A673 (cell line): ENCODE measurements at places on chromosomes 6 and 20.

GRCh38 chr20:36820928-36821327 is 47.4 kb upstream of the DSN1 start:
- no peak for DNase-seq

- DNase-seq: peak; percentile 79
Observed at GRCh38 chr6:35583893-35584688, 71.4 kb upstream of the TULP1 start.

GRCh38 chr6:114638341-114638740 is 295.5 kb upstream of the HS3ST5 start:
- DNase-seq: no peak

DNA sequence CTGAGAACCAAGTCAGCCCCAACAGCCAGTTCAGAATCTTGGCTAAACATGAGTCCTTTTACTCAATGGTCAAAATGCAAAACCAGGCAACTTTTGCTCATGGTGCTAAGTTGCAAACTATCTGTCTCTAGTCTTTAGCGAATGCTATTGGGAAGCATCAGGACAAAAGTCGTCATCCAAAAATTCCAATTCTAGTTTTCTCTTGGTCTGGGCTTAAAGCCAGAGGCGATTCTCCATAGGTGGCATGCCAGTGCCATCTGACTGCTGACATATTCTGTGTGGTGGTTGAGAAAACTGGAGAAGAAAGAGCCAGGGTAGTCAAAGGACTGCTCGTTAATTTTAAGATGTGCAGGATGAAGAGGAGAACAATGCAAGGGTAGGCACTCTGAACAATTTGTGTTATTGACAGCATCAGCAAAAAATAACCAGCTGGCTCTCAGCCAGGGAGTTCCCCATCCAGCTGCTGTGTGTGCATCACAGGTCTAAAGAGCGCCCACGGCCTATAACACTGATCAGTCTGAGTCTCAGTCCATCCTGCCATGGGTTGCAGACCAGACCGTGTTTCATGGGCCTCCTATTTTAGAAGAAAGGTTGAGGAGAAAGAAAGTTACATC is 313.6 kb downstream of the ALDH8A1 start:
- peak; percentile 34 for DNase-seq

- peak; percentile 61 for DNase-seq
Observed at GRCh38 chr20:45229264-45230056, 8.3 kb downstream of the SEMG2 start.
